ENCODE measurements at places on chromosomes 3 and 15.

GRCh38 chr15:73750438-73750837, 2.7 kb downstream of the INSYN1 start:
- DNase-seq = no peak

- no peak for DNase-seq
Observed at GRCh38 chr3:114331007-114331406, 37.2 kb downstream of the TIGIT start.

DNA sequence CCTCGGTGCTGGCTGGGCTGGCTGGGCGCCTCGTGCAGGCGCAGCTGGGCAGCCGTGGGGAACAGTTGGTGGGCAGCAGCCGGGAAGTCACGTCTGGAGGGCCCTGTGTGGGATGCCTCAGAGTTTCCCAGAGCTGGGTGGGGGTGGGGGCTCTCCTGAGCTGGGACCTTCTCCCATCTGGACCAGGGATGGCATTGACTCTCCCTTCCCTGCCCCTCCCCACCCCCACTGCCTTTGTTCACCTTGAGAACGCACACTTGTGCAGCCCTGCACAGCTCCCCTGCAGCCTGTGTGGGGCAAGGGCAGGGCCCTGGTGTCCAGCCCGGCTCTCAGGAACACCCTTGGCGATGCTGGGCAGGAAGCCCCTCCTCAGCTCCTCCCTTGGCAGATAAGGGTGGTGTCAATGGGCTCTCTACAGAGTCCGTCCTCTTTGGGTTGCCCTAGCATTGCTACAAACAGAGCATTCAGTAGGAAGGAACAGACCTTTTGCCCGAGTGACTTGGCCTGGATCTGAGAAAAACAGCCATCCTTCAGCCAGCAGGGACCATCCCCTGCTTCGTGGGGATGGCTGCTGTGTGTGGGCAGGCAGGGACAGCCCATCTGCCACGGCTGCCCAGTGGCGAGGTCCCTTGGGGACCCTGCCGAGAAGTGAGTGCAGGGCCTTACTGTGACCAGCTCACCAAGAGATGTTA, 25.5 kb upstream of the KLF13 start:
- no peak for DNase-seq

DNA sequence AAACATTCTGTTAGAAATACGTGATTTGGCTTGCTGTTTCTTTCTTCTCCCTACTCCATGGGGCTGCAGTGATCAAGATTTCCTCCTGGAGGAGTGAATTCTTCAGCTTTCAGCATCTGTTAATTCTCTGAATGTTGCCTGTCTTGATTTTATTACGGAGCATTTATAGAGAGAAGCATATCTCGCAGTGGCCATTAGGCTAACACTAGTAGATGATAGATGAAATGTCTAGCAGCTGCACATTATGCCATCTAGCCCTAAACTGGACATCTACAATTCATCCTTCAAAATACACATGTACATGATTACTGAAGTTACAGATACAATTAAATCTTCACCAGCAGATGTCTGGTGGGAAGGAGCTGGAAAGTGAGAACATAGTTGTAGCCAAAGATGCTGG, 769.8 kb upstream of the NECTIN3 start:
- DNase-seq = no peak

- no peak for DNase-seq
Observed at GRCh38 chr15:76038512-76038911, 21.3 kb upstream of the TMEM266 start.

- no peak for DNase-seq
Observed at GRCh38 chr3:24237971-24238706, 256.5 kb downstream of the THRB start.

GRCh38 chr3:8338424-8338823, 163.2 kb upstream of the LMCD1 start:
- no peak for DNase-seq

- no peak for DNase-seq
Observed at GRCh38 chr15:74124759-74125158, 5.6 kb upstream of the ISLR2 start.

- DNase-seq = no peak
Observed at GRCh38 chr3:54714035-54714434, 213.8 kb downstream of the LRTM1 start.

GRCh38 chr15:29099131-29099880, 170.3 kb downstream of the NSMCE3 start:
- no peak for DNase-seq

DNA sequence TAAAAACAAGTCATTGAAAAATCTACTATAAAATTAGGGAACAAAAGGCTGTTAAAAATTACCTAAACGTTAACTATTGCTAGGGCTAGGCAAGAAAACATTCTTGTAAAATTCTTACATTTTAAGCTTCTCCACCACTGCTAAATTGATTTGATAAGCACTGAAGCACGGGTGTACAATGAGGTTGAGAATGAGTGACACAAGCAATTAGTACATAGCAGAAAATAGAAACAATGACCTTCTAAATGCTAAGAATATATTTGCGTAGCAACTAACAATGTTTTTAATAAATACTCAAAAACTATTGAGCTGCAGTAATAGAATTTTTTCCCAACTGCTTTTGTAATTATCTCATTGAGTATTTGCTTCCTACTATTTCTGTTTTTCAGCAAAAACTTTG, 4.7 kb downstream of the SGO1 start:
- DNase-seq = no peak

DNA sequence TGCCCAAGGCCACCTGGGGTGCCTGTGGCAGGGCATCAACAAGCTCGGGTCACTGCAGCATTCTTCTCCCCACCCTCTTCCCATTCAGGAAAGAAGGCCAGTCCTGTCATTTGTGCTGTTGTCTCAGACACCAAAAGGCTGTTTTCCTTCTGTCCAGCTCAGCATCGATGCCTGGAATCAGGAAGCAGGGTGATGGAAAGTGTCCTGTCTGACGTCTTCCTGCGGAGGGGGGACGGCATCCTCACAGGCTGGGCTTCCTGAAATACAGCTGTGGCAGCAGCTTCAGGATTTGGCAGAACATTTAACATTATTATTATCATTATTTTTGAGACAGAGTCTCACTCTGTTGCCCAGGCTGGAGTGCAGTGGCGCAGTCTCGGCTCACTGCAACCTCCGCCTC, 33.0 kb upstream of the ANKDD1A start:
- DNase-seq = no peak

- DNase-seq = no peak
Observed at GRCh38 chr15:58771621-58772250, 634 bp downstream of the MINDY2 start.

DNA sequence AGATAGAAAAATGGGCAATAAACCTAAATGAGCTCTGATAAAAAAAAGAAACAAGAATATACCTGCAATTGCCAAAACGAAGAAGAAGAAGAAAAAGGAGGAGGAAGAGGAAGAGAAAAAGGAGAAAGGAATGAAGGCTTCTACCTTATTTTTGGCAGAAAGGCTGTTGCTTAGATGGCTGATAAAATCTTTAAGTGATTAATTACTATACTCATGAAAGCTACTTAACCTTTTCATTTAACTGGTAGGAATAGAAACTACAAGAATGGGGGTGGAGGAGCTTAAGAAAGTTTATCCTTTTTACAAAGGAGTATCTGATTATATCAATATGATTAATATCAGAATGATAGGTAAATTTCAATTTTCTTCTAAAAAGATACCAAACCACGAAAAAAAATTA, 75.2 kb downstream of the CLASP2 start:
- no peak for DNase-seq
